CD8-positive, alpha-beta memory T cell (primary cell): ENCODE measurements at places on chromosomes 7 and 10.

DNA sequence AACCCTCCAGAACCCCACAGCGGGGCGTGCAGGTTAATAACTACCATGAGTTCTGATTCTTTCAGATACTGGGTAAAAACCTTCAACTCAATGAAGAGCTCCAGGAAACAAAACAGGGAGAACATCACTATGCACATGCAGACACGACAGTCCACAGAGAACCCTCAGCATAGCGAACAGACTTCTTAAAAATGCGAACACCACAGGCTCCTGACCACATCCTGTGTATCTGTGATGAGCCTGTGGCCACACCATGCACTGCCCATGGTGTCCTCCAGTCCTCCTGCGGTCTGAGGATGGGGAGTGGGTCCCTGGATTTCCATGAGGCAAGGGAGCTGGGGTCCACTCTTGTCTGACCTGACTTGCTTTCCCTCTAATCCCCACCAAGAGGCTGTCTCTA lies 107.2 kb downstream of the COBL start:
- H3K27ac ChIP-seq = no peak overlapping the region
- no peak overlapping the region for H3K4me3 ChIP-seq
- no peaks in the 10 kb centered on the region for H3K27me3 ChIP-seq
- no peaks in the 10 kb centered on the region for H3K36me3 ChIP-seq

DNA sequence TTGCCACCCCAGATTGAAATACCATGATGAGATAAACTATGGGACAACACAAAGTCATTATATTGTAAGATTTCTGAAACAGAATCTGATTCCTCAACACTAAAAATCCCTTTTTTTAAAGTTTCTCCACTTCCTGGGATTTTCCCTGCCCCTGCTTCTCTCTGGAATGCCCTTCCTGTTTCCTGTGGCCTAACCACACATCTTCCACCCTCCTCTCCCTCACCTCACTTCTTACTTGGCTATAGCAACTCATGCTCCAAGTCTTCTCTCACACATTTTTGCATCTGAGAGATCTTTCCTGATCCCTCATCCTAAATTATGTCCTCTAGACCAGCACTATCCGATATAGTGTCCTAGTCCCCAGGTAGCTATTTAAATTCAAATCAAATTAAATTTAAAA lies 4.1 kb upstream of the RELN start:
- no peaks in the 10 kb centered on the region for H3K36me3 ChIP-seq
- DNase-seq = no peak
- H3K27me3 ChIP-seq = no peaks in the 10 kb centered on the region
- no peak overlapping the region for H3K4me3 ChIP-seq
- no peaks in the 10 kb centered on the region for H3K4me1 ChIP-seq
- no peak overlapping the region for H3K27ac ChIP-seq

DNA sequence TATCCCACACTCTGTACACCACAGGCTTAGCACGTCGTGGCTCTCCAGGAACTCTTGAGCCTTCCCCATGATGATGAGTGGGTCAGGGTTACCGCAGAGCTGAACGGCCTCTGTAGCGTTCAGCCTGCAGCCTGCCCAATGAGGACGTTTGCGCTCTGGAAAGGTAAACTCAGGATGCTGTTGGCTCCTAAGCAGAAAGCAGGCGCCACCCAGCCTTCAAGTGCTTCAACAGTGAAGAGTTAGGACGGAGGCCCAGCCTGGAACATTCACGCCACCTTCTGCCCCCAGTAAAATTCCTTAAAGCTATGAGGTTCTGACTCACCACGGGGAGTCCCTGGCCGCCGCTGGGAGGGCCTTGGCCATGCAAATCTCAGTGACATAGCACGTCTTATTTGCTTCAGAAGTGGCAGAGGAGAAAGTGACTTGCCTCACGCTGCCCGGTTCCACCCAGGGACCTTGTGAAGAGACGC lies 161.5 kb upstream of the SH2B2 start:
- no peaks in the 10 kb centered on the region for H3K4me1 ChIP-seq
- no peaks in the 10 kb centered on the region for H3K36me3 ChIP-seq
- H3K27me3 ChIP-seq = no peaks in the 10 kb centered on the region

DNA sequence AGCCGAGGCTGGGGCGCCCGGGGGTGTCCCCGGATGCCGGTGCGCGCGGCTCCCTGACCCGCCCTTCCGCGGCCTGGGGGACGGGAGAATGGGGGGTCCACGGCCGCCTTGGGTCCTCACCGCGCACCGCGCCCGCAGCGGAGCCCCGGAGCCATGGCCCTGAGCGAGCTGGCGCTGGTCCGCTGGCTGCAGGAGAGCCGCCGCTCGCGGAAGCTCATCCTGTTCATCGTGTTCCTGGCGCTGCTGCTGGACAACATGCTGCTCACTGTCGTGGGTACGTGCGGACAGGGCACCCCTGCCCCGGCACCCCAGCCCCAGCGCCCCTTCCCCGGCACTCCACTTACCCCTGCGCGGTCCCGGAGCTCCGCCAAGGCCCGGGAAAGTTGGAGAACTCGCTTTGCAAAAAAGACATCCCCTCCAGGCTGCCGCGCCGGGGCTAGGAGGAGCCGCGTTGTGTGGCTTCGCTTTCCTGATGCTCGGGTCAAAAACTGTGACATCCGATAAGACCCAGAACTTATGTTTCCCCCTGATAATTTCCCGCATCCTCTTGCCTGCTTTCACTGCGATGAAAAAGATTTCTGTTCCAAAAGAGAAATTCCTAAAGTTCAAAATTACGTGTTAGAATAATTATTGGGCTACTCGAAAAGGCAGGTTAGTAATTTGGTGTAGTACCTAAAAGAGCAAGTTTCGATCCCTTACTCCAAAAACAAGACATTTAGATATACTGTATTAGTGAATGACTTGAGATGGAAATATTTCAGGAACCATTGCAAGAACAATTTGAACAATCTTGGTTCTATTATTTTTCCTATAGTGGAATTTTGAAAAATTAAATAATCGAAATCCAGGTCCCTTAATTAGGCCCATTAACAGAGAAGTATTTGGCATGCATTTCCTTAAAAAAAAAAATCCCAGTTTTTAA lies 888 bp downstream of the SLC18A2 start:
- no peaks in the 10 kb centered on the region for H3K36me3 ChIP-seq
- no peaks in the 10 kb centered on the region for H3K4me1 ChIP-seq
- no peak overlapping the region for H3K27ac ChIP-seq
- peaks cover 3% of the 10 kb centered on the region for H3K27me3 ChIP-seq
- H3K4me3 ChIP-seq = no peak overlapping the region

GRCh38 chr7:77339726-77340125 lies 76.4 kb downstream of the GSAP start:
- H3K27me3 ChIP-seq = no peaks in the 10 kb centered on the region
- DNase-seq = no peak
- no peaks in the 10 kb centered on the region for H3K36me3 ChIP-seq
- H3K4me1 ChIP-seq = peaks cover 18% of the 10 kb centered on the region
- no peak overlapping the region for H3K27ac ChIP-seq

- H3K27ac ChIP-seq = no peak overlapping the region
- peaks cover 16% of the 10 kb centered on the region for H3K4me1 ChIP-seq
These were observed 17.2 kb downstream of the CHST15 start for GRCh38 chr10:124076148-124076733.
